Lower leg skin (tissue), 4 donors: ENCODE measurements at places on chromosomes 16 and 17.

DNA sequence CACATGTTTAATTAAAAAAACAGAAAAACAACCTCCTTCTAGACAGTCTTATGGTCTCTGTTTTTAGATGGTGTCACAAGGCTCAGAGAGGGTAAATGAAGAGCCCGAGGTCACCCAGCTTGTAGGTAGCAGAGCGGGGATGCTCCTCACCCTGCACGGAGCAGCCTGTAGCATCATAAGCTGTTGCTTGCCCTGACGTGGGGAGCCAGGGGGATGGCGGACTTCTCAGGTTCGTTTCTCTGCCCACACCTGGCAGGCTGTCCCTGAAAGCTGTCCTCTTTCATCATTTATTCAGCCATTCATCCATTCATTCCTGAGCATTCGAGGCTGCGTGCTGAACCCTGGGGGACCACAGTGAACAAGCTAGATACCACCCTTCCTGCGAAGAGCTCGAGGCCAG, 75.7 kb upstream of the KSR1 start:
- DNase-seq: no peak

DNA sequence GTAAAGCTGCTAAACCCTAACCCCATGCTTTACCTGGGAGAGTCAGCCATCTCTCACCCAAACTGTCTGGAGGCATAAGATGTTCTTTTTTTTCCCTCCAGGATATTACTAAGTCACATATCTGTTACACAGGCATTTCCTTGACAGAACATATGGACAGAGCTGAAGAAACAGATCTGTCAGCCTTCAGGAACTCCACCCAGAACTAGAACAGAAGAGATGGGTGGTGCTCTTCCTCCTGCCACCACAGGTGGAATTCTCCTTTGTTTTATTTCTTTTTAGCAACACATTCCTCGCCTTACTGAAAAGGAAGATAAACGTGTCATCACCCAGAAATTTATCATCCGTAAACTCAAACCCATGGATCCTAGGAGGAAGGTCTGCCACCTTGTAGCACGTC, 8.8 kb downstream of the MYCBPAP start:
- DNase-seq: no peak

GRCh38 chr16:57479976-57480753, 6.1 kb downstream of the DOK4 start:
- no peak for DNase-seq

DNA sequence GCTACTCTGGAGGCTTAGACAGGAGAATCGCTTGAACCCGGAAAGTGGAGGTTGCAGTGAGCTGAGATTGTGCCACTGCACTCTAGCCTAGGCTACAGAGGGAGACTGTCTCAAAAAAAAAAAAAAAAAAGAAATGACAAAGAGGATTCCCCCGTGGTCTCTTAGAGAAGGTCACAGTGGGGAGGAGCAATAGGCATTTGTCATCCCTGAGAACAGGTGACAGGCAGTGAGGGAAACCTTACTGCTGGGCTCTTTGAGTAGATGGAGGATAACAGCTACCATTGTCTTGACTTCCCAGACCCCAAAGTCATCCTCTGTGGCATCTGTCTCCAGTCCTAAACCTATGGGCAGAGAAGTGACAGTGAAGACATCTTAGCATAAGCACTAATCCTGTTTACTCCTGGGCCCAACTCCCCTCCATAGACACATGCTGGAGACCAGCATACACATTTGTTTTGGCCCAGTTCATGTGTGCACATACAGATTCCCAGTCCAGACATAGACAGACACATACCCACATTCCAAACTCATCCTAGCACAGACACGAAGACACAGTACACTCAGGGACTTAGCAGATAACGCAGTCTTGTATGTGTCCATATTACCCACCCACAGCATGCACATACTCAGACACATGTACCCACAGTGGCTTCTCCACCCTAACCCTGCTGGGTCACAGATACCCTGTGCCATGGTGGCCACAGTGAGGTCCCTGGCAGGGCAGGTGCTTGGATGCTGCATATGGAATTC, 2.7 kb downstream of the ESRP2 start:
- DNase-seq: no peak

- no peak for DNase-seq
These were observed 10.3 kb downstream of the ZNF18 start for GRCh38 chr17:11986942-11987329.

DNA sequence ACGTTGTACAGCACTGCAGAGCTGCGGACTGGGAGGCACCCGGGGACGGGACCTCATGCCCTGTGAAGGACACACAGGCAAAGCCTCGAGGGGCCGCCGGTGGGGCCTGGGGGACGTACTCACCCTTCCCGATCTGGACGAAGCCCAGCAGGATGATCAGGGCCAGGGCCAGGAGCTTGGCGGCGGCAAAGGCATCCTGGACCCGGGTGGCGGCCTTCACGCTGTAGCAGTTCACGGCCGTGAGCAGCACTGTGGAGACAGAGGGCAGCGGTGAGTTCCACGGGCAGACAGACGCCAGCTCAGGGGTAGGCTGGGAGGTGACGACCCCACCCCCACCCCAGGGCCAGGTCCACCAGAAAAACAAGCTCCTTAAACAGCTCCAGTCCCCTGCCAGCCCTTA, 17.7 kb downstream of the SLC7A5 start:
- DNase-seq: no peak

- no peak for DNase-seq
These were observed 29.6 kb downstream of the RGS9 start for GRCh38 chr17:65166787-65167186.

DNA sequence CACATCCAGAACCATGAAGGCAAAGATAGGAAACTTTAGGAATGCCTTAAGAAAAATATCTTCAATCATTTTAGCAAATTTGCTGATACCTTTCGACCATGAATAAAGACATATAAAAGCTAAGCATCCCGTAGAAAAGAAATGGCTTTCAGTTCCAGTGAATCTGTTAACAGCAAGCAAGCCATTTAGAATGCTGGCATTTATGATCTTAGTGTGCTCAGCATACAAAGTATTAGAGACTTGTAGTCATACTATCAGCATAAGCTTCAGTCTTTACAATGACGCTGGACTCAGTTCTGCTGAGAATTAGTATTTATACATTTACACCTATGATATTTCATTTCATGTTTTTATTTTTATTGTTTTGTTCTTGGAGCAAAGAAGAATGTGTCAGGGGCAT, 38.7 kb downstream of the VAT1L start:
- no peak for DNase-seq

- no peak for DNase-seq
These were observed 82.8 kb upstream of the GNG13 start for GRCh38 chr16:883340-883739.

GRCh38 chr17:14545156-14545906, 244.4 kb downstream of the HS3ST3B1 start:
- DNase-seq: no peak

- no peak for DNase-seq
These were observed 27.3 kb upstream of the GSG1L start for GRCh38 chr16:28090646-28091377.

DNA sequence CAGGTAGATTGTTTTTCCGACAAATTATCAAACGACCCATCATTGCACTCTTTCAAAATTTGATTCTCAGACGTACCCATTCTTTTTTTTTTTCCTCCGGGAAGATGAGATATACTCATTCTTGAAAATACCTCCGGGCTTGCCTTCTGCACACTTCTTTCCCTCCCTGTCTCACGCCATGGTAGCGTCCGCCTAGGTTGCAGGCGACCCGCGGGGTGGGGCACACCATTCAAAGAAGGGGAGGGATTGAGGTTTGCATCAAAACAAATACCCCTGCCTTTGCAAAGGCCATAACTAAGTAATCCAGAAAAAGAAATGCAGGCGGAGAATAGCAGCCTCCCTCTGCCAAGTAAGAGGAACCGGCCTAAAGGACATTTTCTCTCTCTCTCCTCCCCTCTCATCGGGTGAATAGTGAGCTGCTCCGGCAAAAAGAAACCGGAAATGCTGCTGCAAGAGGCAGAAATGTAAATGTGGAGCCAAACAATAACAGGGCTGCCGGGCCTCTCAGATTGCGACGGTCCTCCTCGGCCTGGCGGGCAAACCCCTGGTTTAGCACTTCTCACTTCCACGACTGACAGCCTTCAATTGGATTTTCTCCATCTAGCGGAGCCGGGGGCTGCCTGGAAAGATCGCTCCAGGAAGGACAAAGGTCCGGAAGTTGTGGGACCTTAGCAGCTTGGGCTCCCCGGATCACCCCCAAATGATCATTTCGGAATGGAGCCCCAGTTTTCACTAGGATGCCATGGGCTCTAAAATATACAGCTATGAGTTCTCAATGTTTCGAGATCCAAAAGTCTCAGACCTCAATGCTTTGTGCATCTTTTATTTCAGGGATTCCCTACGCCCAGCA, 843 bp downstream of the TP53 start:
- peak; percentile 95 for DNase-seq

GRCh38 chr16:12896562-12896961, 4.8 kb upstream of the SHISA9 start:
- no peak for DNase-seq

DNA sequence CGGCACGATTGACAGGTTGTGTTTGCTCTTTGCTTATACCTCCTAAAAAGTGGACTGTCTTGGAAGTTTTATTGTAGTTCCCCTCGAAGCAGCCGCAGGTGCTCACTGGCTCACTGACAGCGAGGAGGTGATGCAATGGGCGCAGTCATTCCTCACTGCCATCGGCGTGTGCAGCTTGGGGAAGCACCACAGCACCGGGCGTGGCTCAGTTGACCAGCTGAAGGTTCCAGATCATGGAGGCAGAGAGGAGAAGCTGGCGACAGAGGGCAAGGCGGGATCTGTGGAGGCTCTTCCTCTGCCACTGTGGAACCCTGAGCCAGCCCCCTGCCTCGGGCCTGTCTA, 72.1 kb upstream of the TNRC6C start:
- DNase-seq: no peak

DNA sequence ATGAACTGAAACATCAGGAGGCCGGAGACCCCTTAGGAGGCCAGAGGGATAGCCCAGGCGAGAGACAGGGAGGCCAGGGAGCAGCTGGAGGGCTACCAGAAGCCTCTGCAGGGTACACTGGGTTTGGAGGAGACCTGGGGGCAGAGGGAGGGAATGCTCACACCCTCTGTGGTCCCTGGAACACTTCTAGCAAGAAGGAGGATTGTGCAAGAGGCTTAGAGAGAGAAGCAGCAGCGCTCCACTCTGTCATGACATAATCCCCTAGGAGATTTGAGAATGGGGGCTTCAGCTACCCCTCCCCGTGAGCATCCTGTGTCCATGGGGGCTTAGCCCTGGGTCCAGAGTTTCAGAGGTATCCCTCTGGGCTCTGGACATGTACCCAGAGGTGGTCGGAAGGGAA, 15.8 kb downstream of the GPR142 start:
- no peak for DNase-seq

DNA sequence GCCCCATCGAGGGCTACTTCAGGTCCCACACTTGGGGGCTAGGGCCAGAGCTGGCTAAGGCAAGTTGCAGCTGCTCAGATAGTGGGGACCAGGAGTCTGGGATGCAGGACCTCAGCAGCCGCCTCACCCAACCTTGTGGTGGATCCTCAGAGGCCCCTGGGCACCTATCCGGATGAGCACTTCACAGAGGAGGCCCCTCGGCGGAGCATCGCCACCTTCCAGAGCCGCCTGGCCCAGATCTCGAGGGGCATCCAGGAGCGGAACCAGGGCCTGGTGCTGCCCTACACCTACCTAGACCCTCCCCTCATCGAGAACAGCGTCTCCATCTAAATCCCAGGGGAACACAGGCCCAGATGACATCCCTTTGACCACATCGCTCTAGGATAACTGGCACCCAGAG, 9.4 kb downstream of the ALOX15B start:
- DNase-seq: no peak

- no peak for DNase-seq
These were observed 46.6 kb upstream of the LYRM9 start for GRCh38 chr17:27939474-27940465.

DNA sequence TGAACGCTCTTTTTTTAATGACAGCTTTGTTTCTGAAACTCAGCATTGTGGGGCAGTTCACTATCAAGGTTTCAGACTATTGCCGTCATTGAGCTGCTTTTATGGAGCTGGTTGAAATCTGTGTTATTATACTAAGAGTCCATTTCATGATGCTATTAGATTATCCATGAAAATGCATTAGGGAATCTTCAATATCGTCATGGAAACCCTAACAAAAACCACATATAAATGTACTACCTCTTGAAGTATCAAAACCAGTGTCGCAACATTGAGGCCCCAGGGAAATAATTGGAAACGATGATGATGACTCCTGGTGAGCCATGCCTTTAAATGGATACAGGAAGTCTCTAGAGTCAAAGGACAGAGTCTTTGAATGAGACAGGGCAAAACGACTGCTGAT, 231.6 kb upstream of the CPHXL start:
- no peak for DNase-seq

GRCh38 chr17:78805301-78805700, 23.2 kb upstream of the CYTH1 start:
- DNase-seq: no peak

- DNase-seq: peak; percentile 41
These were observed 24.1 kb downstream of the HMOX2 start for GRCh38 chr16:4500272-4500671.

- DNase-seq: peak; percentile 69
These were observed 5.5 kb downstream of the GAST start for GRCh38 chr17:41717408-41718286.

DNA sequence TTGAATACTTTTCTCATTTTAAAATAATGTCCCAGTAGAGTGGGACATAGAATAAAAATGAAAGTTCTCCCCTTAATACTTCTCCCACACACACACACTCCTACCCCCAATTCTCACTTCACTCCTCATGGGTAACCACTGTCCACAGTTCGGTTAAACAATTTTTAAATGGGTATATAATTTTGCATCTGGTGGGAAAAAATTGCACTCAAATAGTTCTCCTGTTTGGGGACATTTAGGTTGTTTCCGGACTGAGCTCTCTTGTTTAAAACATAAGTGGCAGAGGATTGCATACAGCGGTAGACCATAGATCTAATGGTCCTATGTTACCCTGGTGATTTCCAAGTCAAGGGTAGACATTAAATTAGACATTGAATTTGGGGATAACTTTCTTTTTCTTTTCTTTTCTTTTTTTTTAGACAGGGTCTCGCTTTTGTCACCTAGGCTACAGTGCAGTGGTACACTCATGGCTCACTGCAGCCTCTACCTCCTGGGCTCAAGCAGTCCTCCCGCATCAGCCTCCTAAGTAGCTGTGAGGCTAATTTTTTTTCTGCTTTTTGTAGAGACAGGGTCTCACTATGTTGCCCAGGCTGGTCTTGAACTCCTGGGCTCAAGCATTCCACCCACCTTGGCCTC, 138.3 kb downstream of the SOCS1 start:
- no peak for DNase-seq

DNA sequence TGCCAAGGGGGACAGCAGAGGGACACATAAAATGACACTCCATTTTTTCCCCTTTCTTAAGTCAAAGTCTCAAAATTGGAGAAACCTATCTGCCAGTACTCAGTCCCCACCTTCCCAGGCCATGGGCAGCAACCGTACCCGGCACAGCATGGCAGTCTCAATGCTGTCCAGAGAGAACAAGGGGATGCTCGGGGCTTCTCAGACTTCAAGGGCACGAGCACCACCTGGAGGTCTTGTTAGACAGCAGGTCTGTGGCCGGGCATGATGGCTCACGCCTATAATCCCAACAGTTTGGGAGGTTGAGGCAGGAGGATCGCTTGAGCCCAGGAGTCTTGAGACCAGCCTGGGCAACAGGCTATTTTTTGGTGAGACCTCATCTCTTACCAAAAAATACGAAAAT, 3.2 kb downstream of the DNAH17 start:
- no peak for DNase-seq
